Endothelial cell (in vitro differentiated cells): ENCODE measurements at places on chromosomes 6 and 20.

DNA sequence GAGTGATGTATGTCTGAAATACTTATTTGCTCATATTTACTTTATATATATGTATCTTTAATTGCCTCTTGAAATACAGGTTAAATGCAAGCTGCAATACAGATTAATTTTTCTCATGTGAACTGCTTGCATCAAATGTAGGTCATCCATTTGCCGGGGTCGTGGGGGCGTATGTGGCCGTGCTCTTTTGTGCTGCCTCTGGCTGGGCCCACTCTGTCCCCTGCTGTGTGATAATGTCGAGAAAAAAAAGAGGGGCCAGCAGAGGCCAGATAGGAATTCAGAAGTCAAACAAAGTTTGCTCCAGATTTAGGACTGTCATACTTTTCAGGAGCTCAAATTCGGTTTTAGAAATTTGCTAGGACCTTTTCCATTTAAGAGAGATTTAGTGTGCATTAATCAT lies 459.6 kb upstream of the SOX4 start:
- DNase-seq = no peak

- DNase-seq = no peak
Measured at GRCh38 chr20:42027746-42028268, 409.6 kb upstream of the CHD6 start.

DNA sequence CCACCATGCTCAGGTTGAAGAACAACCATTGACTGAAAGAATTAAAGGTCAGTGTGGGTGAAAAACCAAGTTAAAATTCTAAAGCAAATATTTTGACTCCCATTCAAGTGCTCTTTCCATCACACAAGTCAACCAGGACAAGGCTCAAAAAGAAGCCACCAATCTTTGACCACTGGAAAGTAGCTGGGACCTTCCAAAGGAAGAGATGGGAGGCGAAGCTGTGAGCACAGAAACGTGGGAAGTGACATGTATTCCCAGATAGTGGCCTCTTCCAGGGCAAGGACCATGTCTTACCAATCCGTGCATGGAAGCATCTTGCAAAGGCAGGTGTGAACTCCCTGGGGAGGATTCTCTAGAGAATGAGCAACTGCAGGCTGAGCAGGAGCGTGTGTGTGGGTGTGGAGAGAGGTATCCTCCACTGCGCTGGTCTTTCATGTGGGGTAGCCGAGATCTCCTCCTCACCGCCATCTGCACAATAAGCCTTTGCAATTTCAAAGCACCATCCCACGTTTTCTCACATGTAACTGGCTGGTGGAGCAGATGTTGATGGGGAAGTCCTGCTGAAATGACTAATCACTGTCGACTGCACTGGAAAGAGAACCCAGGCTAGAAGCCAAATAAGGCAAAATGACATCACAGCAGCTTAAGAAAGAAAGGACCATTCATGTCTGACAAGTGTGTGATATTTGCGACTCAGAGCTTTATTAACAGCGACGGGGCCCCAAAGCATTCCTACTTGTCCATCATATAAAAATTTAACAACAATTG lies 189.4 kb upstream of the RREB1 start:
- DNase-seq = no peak

DNA sequence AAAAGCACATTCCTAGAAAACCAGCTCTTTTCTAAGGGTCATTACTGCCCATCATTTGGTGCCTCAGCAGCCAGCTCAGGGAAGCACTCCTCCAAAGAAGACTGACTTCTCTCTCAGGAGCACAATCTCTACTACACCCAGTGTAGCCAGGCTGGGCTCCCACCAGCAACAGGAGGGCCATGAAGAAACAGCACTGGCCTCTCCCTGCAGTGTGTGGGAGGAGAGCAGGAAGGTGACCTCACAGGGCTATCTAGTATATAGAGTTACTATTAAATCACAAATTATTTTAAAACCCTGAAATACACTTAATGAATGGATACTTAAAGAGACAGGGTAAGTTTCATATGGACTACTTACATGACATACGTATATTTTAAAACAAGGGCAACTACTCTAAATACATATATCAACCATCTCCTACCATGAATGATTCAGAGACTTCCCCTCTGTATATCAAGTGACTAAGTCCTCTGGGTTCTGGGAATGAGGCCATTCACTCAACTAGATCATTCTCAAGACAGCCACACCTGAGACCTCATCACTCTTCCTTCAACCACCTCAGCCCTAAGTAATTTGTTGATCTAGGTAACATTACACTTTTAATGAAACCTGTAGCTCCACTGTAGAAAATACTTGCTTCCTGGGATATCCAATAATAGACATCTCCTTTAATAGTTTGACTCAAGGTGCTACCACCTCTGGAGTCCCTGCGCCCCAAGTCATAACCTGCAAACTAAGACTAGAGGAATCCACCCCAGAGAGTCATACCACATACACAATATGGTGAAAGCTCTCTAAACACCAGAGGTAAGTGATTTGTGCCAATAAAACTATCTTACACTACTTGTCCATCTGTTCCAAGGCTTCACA lies 25.2 kb downstream of the TBX18 start:
- no peak for DNase-seq

- no peak for DNase-seq
Measured at GRCh38 chr6:109515781-109516409, 32.9 kb upstream of the ZBTB24 start.

DNA sequence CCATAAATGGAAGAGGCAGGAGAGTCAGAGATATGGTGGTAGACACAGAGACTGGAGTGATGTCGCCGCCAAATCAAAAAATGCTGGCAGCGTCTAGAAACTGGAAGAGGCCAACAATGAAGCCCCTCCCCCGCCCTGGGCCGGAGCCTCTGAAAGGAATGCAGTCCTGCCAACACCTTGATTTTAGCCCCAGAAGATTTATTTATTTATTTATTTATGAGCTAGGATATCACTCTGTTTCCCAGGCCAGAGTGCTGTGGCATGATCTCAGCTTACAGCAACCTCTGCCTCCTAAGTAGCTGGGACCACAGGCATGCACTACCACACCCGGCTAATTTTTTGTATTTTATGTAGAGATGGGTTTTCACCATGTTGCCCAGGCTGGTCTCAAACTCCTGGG lies 82.6 kb upstream of the CCDC167 start:
- DNase-seq = no peak

DNA sequence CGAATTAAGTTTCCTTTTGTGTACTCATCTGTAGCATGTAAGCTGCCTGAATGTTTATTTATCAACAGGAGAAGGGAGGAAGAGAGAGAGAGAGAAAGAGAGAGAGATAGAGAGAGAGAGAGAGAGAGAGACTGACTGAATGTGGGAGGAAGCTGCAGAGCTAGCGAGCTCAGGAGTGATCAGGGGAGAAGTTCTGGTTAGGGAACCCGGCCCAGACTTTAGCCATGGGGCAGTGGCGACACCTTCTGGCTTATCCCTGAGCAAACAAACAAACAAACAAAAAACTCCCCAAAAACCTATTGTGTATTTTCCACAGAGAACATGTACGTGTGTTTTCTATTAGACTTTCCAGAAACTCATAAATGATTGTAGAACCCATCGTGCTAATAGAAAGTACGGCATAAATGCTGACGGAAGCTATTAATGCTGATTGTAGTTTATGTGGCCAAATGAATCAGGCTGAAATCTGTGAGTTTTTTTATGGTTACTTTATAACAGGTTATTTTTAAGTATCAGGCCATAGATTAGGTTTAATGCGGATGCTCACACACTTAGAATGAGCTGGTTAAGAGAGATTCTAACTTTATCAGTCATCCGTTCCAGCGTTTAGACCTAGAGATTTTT lies 92.8 kb downstream of the CLIC5 start:
- peak; percentile 75 for DNase-seq

DNA sequence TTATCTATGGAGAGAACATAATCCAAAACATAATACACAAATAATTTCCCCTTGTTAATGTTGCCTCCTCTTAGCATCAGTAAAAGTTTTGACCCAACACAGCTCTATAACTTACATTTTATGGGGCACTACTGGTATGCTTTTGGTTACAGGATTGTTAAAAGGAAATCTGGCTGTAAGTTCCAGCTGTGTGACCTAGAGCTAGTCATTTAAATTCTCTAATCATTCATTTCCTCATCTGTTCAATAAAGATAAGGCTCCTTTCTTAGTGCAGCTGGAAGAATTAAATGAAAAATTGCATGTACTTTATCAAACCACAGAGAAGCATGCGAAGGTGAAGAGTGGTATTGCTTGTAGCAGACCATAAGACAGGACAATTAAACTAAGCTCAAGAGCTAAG lies 4.6 kb downstream of the SLC17A2 start:
- no peak for DNase-seq
